ENCODE measurements at places on chromosomes 3 and 15.

DNA sequence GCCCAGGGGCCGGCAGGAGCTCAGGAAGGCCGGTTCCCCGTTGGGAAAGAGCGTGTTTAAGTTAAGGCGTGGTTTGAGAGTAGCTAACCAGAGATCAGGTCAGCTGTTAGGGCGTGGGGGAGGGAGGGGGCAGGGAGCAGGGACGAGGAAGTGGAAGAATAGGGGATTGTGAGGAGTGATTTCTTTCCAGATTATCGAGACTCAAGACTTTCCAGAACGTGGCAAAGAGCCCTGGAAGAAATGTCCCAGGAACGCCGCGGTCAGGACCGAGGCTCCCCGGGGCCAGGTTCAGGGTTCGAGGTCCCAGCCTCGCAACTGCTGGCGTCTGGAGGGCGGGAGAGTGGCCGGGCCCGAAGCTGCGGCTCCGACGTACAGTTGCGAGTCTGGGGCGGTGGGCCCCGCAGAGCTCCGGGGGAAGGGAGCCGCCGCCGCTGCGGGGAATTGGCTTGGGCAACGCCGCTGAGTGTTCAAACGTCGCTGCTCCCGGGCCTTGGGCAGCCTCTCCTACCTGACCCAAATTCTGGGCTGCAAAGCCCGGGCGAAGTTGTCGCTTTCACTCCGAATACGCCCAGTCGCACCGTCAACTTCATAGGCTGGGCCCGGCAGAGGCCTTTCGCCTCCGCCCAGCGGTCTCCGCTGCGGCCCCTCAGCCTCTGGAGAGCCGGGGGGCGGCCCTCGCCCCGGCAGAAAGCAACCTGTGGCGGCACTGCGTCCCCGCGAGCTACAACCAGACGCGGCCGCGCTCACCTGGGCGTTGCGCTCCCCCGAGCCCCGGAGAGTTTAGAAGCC is 9.5 kb downstream of the ISL2 start:
- DNase-seq, result no peak

DNA sequence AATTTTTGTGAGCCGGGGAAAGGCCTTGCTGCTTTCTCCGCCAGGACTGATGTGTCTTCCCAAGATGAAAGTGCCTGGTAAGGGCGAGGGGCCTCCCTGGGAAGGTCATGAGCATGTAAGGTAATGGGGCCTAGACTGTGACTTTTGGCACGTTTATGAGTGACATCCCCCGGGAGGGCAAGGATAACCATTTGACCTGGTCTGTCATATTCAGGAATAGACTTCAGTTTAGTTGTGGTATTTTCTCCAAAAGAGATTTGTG is 631 bp upstream of the CNBP start:
- DNase-seq, result no peak

DNA sequence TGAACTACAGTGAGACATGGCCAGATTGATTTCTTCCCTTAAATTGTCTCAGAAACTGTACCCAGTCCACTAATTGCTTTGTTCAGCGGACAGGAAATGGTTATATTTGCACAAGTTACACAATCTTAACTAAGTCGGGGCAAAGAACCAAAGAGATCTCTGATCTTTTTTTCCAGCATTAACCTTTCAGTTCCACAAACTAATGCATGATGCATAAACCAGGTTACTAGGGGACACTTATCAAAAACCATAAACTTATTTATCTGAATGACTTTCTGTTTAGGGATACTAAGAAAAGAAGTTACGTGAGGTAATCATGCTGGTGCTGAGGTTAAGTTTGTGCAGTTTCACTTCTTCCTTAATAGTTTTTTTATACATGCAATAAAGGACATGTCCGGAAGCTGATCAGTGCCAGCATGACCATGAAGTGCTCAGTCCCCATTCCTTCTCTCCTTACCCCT is 22.4 kb downstream of the FNDC3B start:
- no peak for DNase-seq

DNA sequence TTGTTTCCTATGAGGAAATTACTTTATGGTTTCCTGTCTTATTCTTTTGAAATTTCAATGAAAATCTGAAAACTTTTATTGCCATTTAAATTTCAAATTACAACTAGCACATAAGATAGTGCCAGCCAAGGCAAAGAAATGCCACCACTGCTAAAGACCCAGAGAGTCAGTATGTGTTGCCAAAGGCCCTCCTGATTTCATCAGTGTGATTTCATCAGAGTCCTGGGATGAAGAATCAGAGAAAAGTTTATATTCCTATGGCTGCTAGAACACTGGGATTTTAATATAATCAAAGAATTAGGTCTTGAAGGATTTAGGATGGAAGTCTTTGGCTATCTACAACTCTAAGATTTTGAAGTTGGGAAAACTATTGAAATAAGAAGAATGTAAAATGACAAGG is 434.2 kb upstream of the CCDC54 start:
- DNase-seq, result no peak

DNA sequence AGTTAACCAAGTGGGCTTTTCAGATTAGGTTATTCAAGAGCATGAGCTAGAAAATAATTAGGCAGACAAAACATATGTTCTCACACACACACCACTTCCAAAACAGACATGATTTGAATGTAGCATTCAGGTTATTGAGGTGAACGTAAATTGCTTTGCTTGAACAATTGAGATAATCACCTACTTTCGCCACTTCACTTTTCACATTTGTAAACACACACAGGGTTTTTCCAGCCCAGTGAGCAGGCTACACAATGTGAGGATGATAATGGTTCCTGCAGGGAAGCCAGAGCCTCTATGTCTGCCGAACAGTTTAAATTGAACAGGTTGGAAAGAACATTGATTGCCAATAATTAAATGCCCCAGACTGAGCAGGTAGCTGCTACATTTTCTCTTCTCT is 560.8 kb downstream of the OCA2 start:
- no peak for DNase-seq

GRCh38 chr15:88476635-88477060 is 9.1 kb downstream of the MRPS11 start:
- no peak for DNase-seq

GRCh38 chr3:55013145-55013925 is 85.5 kb upstream of the LRTM1 start:
- no peak for DNase-seq

DNA sequence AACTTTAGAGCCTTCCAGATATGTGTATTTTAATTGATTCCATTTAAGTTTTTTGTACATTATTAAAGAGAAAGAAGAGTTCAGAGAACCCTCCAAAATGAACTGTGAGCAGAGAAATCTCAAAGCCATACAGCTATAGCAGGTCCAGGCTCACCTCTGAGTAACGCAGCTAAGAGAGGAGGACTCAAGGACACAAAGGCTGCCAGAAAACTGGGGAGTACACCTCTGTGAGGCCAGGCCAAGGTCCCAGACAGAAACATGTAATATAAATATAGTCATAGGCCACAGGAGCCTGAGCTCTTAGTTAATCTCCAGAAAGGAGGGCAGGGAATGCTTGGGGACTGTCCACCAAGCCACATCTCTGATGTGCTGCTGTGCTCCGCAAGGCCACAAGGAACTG is 66.5 kb downstream of the TMEM39A start:
- no peak for DNase-seq

GRCh38 chr3:97994328-97994945 is 22.2 kb upstream of the RIOX2 start:
- no peak for DNase-seq

- no peak for DNase-seq
These were observed 88.1 kb downstream of the IQSEC1 start for GRCh38 chr3:12985148-12985547.

- no peak for DNase-seq
These were observed 1.7 kb downstream of the SLC25A20 start for GRCh38 chr3:48896936-48897335.

- no peak for DNase-seq
These were observed 43.8 kb upstream of the RAB6B start for GRCh38 chr3:133939463-133939835.

DNA sequence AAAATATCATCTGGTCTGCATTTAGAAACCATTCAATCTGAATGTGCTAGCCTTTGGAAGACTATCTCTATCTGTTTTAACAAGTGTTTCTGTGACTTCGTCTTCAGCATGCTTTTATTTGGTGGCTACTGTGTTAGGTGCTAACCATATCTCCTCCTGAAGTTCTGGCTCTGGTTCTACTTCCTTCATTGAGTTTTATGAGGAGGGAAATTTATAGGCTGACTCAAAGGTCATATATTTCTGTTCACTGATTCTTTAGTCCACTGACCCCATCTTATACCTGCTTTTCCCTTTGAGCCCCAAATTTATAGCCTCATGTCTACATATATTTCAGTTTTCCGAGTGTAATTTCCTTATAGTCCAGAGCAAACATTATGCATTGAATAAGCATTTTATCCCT is 295.0 kb upstream of the RASGRP1 start:
- DNase-seq, result no peak

- DNase-seq, result no peak
These were observed 8.5 kb downstream of the TNK2 start for GRCh38 chr3:195899701-195900435.

DNA sequence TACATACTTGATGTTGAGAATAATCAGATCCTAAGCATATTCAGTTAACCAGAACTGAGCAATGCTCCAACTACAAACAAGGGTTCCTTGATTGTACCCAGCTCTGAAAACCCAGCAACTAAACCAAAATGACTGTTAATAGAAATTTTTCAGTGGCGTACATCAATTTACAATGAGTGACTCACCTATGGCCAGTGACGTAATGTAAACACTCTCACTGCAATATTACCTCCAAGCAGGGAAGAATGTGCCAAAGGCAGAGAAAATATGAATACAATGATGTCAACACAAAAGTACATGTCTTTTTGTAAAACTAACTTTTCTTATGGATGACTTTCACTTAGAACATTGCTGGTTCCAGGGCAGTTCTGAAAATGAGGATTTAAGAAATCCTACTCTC is 611.3 kb downstream of the EDEM1 start:
- no peak for DNase-seq

DNA sequence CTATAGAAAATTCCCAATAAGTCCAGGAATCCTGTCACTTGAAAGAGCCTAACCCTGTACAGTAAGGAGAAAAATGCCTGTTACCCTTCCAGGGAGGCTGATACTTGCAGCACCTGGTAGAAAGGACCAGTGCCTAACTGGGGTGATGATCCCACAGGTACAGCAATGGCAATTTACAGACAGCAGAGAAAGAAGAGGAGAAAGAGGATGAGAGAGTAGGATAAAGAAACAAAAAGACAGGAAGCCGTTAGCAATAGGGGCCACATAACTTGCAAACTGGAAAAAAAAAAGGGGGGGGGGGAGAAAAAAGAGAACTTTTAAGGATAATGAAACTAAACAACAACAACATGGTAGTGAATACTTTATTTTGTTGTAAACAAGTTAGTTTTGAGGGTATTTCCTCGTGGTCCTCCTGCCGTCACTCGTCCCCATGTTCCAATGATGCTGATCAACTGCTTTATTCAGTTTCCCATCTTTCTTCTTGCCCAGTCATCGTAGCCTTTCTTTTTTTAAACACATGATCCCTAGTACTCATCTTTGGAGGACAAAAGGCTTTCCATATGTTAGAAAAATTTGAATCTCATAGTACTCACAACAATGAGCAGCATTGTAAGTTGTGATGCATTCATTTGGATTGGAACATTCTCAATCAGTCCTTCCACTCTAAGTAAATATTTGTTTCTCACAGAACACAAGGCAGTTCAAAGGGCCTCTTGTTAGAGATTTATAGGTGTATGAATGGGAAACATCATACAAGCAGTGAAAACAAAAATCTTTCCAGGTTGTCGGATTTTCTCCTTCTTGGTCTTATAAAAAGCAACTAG is 8.6 kb downstream of the TM4SF1 start:
- DNase-seq, result no peak

GRCh38 chr3:44478606-44479094 is 1.2 kb upstream of the ZNF445 start:
- no peak for DNase-seq

GRCh38 chr3:167467848-167468611 is 5.8 kb downstream of the SERPINI2 start:
- DNase-seq, result no peak

DNA sequence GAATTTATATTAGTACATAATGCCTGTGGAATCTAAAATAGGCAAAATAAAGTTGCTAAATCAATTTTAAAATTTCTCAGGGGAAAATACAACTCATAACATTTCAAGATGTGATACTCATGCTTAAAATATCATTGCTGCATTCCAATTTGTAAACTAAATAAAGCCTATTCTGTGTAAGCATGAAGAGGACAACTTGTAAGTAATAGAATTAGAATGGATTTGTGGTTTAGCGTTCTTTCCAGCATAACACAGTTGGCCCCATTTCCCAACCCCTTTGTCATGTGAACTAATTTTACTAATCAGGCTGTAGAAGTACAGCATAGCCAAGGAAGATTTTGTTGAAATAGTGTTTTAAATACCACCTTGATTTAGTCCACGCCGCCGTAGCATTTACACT is 437.2 kb downstream of the SI start:
- no peak for DNase-seq

DNA sequence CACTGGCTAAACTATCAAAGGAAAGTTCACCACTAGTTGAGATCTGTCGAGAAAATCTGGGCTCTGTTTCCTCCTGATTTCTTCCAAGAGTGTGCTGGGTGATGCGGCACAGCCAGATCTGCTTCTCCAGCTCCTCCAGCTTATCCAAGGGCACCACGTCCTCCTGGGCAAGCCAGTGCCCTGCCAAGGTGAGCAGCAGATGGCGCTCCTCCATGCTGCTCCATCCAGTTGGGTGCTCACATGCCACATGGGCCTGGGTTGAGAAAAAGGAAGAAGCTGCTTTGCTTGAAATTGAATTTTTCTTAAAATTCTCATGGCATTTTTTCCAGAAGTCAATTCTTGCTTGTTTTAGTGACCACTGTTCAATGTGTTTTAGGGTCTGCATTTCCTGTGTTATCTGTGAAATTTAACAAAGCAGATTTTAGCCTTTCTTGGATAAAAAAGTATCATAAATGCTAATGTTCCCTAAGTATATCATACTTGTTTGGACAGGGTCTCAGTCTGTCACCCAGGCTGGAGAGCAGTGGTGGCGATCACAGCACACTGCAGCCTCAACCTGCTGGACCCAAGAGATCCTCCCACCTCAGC is 47.3 kb downstream of the EIF3J start:
- peak; percentile 15 for DNase-seq

DNA sequence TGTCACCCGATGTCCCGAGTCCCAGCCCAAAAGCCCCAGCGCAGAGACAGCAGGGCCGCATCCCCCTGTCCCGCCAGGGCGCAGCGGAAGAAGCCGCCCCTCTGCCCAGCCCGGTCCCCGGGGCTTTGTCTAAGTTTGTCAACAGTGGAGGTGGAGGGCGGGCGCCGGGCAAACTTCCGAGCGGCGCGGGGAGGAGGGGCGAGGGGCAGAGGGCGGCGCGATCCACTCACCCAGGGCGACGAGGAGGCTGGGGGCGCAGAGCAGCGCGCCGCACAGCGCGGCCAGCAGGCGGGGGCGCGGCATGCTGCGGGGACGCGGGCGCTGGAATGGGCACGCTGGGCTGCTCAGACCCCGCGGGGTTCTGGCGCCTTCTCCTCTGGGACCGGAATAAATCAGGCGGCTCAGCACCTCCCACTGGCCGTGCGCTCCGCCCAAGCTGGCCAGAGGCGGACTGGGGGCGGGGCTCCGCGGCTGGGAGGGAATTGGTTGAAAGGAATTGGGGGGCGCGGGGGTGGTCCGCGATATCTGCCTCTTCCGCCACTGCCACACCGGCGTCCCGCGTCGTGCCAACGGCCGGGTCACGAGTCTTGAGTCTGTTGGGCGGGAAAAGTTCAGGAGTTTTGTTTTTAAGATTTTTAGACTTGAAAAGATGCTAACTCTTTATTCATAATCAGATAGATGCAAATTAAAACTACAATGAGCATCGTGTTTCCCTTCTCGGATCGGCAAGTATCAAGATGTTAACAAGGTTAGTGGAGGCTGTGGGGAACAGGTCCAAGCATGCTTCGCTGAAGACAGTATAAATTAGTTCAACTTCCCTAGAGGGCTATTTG is at the start of gene MFGE8:
Gene MFGE8 (minus strand): TSS at position 363 of the 833 bp plus-strand sequence. CDS start 60 bp downstream, at position 303.
- DNase-seq, result peak; percentile 44

Measured in activated CD4-positive, alpha-beta T cell treated with anti-CD3 and anti-CD28 coated beads, Interleukin-2, amount 50 U/mL, for 24 hours (primary cell).